ENCODE measurements at places on chromosomes 5 and 9. TPM values are rescaled to one million over a fixed set of nuclear protein-coding genes. Genes with fewer than 3 reads are reported as not detected.
A peak's percentile ranks its signal among the peaks of the same experiment; 100 is the strongest.

DNA sequence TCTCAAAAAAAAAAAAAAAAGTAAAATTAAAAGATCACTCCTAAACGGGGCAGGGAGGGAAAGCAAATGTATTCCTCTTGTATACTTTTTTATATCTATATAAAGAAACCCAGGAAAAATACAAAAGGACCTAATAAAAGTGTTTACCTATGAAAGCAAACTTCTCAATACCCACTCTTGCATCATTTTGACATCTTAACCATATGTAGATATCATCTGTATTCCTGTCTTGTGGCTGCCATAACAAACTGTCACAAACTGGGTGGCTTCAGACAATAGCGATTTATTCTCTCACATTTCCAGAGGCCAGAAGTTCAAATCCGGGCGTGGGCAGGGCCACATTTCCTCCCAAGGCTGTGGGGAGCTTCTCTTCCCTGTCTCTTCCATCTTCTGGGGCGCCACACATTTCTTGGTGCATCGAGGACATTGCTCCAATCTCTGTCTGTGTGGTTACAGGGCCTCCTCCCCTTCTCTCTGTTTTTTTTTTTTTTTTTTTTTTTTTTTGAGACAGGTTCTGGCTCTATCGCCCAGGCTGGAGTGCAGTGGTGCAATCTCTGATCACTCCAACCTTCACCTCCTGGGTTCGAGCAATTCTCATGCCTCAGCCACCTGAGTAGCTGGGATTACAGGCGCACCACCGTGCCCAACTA, 58.4 kb upstream of the IL17B start:
- peak overlapping the region; percentile 13 for H3K27ac ChIP-seq
- no peak for DNase-seq

DNA sequence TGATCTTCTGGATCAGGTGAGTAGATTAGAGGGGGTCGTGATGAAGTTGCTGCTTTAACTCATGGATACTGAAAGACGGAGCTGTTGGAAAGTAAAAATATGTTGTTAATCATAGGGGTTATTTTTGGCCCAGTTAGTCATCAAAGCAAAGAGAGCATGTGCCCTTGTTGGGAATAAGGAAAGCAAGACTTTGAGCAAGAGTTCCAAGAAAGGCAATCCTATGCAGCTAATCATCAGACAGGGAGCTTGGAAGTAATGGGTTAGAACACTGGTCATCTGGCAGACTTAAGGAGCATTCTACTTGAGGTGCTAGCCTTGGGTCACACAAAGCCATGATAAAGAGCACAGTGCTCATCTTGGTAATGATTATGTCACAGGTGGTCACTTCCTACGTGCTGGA, 18.3 kb downstream of the ASPN start:
- no peak for DNase-seq
- H3K36me3 ChIP-seq, result no peaks in the 10 kb centered on the region
- no peaks in the 10 kb centered on the region for H3K27me3 ChIP-seq

Gene C5orf58
- total RNA-seq, result not detected

Gene PTGER4
- 39.6 TPM for total RNA-seq

DNA sequence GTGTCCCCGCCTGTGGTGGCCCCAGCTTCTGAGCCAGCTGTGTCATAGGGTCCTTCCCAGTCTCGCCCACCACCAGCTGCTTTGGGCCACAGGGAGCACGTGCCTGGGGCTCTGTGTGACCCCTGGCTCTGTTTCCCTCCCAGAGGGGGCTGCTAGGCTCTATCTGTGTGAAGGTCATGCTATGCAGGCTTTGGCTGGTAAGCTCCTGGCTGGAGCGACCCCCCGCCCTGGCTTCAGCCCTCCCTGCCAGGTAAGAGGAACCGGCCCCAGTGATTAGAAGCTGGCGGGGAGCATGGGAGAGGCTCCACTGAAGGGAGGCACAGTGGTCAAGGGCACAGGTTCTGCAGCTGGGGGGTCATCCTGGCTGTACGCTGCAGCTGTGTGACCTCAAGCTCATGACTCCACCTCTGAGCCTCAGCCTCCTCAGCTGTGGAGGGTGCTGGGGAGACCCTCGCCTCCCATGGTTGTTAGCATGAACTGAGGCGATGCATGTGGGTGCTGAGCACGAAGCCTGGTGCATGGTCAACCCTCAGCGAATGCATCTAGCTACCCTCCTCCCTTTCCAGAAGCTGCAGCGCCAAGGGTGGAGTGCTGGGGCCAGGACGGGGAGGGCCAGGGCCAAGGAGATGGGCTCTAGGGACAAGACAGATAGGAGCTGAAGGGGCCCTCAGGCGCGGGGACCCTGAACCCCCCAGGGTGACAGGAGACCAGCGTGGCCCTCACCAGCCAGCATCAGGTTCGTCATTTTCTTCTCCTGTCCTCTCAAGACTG, 163.8 kb upstream of the MVB12B start:
- no peak overlapping the region for H3K27ac ChIP-seq
- no peaks in the 10 kb centered on the region for H3K4me1 ChIP-seq
- H3K27me3 ChIP-seq, result no peaks in the 10 kb centered on the region
- H3K36me3 ChIP-seq, result no peaks in the 10 kb centered on the region

GRCh38 chr5:143707806-143708205, 104.2 kb upstream of the HMHB1 start:
- H3K27ac ChIP-seq, result no peak overlapping the region
- H3K27me3 ChIP-seq, result no peaks in the 10 kb centered on the region
- no peak for DNase-seq
- H3K4me1 ChIP-seq, result no peaks in the 10 kb centered on the region

- no peaks in the 10 kb centered on the region for H3K4me1 ChIP-seq
- H3K27me3 ChIP-seq, result no peaks in the 10 kb centered on the region
- DNase-seq, result no peak
- H3K36me3 ChIP-seq, result no peaks in the 10 kb centered on the region
- H3K4me3 ChIP-seq, result no peak overlapping the region
Measured at GRCh38 chr5:20972419-20972925, 984.5 kb upstream of the CDH18 start.

DNA sequence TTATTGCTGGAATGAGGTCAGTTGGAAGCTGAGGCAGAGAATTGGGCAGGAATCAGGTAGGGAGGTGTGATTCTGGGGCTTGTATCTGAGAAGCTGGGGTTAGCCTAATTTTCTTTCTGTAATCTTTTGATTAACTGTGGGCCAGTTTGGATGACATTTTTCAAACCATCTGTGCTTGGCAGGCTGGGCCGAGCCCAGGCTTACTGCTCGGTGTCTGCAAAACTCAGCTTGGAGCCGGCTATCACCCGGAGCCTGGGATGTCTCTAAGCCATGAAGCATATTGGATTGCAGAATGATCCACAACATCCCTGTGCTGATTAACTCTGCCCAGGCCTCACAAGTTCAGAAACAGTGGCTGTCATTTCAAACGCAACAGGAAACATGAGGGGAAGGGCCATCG, 26.5 kb downstream of the KCNMB1 start:
- H3K36me3 ChIP-seq, result no peaks in the 10 kb centered on the region
- no peak for DNase-seq

Gene TMED7
- 95.3 TPM for total RNA-seq

Gene PCDHB8
- not detected for total RNA-seq

Gene TAF1L
- not detected for total RNA-seq

- no peak for DNase-seq
- no peak overlapping the region for H3K4me3 ChIP-seq
- peaks cover 3% of the 10 kb centered on the region for H3K4me1 ChIP-seq
- no peaks in the 10 kb centered on the region for H3K27me3 ChIP-seq
- H3K27ac ChIP-seq, result peak overlapping the region; percentile 41
Measured at GRCh38 chr9:16417749-16418148, 452.7 kb downstream of the BNC2 start.

DNA sequence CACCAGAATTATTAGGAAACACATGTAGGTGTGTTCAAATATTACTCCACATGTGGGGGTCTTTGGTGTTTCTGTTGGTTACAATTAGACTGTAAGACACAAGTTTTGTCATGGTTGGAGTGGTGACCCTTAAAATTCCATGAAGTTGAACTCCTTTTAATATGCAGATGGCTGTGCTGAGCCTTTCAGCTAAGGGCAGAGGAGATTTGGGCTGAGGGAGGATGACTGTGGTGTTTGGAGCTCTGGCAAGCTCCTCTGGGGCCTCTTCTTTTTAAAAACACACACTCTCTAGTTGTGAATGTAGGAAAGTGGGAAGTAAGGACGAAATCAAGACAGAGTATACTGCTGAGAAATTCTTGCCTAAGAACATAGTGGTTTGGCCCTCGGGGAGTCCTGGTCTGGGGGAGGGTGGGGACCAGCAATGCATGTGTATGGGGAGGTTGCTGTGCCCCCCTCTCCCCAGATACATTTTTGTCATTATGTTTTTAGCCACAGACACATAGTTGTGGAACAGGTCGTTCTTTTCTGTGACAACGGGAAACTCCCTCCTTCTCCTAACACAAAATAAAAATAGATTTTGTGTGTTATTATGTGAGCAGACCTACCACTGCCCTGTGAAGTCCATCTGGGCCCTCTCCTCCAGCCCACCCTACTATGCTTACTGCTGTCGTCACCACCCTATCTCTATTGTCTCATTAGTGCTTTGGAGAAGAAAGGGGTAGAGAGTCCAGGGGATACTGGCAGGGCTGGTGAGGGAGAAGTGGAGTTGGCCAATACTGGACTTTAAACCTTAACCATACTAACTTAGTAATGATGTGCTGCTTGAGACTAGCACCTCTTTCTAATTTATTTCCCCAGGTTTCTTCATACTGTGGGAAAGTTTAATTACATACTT, 10.0 kb downstream of the SMARCA2 start:
- no peaks in the 10 kb centered on the region for H3K36me3 ChIP-seq
- H3K27me3 ChIP-seq, result no peaks in the 10 kb centered on the region
- H3K27ac ChIP-seq, result peak overlapping the region; percentile 56
- H3K4me1 ChIP-seq, result peaks cover 23% of the 10 kb centered on the region
- no peak for DNase-seq

- H3K36me3 ChIP-seq, result no peaks in the 10 kb centered on the region
- no peak overlapping the region for H3K4me3 ChIP-seq
- H3K4me1 ChIP-seq, result no peaks in the 10 kb centered on the region
- no peaks in the 10 kb centered on the region for H3K27me3 ChIP-seq
- no peak overlapping the region for H3K27ac ChIP-seq
Measured at GRCh38 chr5:3957658-3958057, 362.0 kb downstream of the IRX1 start.

Gene LEAP2
- total RNA-seq, result 5.9 TPM

DNA sequence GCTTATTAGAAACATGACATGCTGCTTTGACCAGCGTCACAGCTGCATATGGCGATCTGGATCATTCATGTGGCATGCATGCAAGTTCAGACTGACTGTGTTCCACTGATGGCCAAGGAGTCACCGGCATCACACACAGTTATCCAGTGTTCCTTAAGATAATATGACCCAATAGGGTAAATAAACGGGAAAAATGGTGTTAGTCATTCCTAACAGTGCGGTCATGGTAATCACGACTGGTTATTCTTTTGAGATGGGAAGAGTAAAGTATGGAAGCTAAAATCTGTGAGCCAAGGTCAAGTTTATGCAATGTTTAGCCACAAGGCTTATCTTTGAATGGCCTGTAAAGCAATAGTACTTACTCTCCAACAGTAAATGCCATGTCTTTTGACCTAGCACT, 29.3 kb upstream of the LVRN start:
- DNase-seq, result no peak
- no peak overlapping the region for H3K27ac ChIP-seq
- H3K36me3 ChIP-seq, result no peaks in the 10 kb centered on the region
- H3K27me3 ChIP-seq, result no peaks in the 10 kb centered on the region

- H3K36me3 ChIP-seq, result no peaks in the 10 kb centered on the region
- no peaks in the 10 kb centered on the region for H3K27me3 ChIP-seq
- no peak overlapping the region for H3K4me3 ChIP-seq
- peak overlapping the region; percentile 84 for H3K27ac ChIP-seq
- no peak for DNase-seq
Measured at GRCh38 chr5:149561848-149562247, 10.6 kb upstream of the CSNK1A1 start.

DNA sequence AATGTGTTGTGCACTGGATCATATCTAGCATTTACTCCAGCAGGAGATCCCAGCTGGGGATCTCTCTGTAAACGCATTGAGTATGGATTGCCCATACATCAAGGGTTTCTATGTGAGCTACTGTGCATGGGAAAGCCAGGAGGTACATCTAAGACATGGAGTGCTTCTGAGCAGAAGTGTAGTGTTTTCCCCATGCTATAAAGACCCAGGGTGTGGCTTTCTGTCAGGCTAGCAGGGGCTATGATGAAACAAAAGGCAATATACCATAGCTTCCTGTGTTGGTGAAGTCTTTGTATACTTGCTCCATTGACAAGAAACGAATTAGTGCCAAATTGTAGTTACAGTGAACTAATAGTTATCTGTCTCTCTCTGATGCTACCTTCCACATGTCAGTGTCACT, 329.3 kb upstream of the TLE4 start:
- no peaks in the 10 kb centered on the region for H3K4me1 ChIP-seq
- H3K36me3 ChIP-seq, result no peaks in the 10 kb centered on the region
- no peak overlapping the region for H3K27ac ChIP-seq
- DNase-seq, result no peak

GRCh38 chr9:92610470-92611420, 59.2 kb downstream of the IPPK start:
- no peak overlapping the region for H3K4me3 ChIP-seq
- peak overlapping the region; percentile 66 for H3K27ac ChIP-seq
- H3K27me3 ChIP-seq, result no peaks in the 10 kb centered on the region

DNA sequence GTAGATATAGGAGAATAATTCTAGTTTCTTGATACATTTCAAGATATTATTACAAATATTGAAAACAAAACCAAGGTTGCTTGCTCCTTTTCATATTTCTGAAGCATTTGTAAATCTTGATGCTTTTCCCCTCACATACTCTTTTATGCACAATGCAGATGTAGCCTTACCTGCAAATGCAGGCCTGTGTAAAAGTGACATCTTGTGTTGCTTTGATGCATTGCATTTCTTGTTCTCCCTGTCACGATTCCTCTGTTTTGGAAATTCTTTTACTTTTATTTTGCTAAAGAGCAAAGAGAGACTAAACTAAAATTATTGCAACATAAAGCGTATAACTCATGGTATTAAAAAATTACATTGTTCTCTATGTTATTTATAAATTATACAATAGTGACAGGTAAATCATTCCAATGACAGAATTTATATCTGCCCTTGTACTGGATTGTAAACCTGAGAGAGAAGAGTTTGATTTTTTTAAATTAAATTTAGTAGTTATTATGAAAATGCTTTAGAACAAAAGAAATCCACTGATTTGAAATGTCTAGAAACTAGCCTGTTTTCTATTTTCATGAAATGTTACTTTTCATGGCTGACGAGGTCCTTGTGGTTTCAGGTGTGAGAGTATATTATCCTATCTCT, 970.0 kb downstream of the MAT2B start:
- no peak overlapping the region for H3K4me3 ChIP-seq
- DNase-seq, result no peak
- H3K27me3 ChIP-seq, result no peaks in the 10 kb centered on the region
- no peaks in the 10 kb centered on the region for H3K4me1 ChIP-seq
- H3K36me3 ChIP-seq, result no peaks in the 10 kb centered on the region
- no peak overlapping the region for H3K27ac ChIP-seq

Measured in transverse colon (tissue), 4 donors.